ENCODE measurements at places on chromosomes 4 and X.

GRCh38 chr4:14368391-14368790, 633.9 kb upstream of the CPEB2 start:
- no peak for DNase-seq

DNA sequence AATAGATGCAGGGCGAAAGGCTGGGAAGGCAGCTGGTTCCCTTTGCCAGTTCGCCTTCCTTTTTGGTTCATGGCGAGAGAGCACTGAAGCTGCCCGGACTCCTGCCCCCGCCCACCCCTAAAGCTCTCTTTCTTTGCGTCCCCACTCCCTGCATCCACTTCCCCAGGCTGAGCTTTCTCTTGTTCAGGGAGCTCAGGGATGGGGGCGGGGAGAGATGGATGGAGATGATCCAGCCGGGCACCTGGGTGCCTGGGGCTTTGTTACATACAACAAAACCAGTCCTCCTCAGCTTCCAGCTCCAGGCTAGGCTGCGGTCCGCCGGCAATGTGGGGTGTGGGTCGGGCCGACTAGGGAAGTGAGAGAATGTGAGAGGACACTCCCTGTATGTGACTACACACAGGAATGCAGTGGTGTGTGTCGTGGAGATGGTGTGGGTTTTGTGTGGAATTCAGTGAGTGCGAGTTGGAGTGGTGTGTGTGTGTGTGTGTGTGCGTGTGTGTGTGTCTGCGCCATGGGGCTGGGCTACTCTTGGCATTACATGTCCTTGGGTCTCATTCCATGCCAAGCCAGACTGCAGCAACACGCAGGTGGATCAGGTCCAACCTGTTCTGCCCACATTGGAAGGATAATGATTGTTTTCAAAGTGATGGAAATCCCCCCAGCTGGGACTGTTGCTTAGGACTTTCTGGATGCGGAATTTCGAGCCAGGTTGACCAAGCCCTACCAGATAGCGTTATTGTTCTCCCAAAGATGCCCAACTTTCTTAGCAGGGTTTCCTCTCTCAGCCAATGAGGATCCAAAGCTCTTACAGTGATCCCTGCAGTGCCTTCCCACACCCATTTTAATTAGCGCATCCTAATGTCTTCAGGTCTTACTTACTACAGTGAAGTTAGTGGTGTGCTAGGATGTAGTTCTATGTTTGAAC, 149.4 kb upstream of the CHRDL1 start:
- DNase-seq, result no peak

DNA sequence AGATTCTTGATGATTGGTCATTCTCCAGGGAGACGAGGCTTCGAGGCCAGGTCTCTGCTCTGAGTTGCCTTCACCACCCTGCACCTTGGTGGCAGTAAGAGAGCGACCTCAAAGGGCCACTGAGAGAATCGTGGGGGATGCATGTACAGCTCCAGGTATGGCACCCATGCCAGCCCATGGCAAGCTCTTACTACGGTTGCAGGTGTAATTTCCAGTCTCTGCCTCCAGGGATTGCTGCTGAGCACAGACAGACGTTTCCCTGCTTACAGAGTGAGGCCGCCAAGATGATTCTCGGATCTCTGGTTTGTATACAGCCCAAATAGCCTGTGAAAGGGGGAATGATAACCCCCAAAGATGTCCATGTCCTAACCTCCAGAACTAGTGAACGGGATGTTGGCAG, 16.3 kb upstream of the DRD5 start:
- no peak for DNase-seq

GRCh38 chr4:70752236-70752635, 30.5 kb downstream of the RUFY3 start:
- DNase-seq, result no peak

DNA sequence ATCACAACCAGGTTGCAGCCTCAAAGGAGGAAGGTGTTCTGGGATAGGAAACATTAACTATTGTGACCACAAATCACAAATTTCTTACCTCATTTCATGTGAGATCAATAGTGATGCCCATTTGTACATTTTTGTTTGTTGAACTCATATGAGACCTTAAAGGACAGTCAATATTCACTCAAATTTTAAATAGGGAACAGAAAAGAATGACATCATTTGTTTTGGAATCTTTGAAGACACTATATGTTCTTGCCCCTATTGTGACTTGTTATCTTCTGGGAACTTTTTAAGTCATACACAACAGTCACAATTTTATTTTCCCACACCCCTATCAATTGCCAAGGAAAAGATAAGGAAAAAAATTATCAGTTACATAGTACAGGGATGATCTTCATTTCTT, 346.5 kb downstream of the ARAP2 start:
- DNase-seq, result no peak

GRCh38 chr4:8280158-8280875, 10.8 kb downstream of the HTRA3 start:
- no peak for DNase-seq

DNA sequence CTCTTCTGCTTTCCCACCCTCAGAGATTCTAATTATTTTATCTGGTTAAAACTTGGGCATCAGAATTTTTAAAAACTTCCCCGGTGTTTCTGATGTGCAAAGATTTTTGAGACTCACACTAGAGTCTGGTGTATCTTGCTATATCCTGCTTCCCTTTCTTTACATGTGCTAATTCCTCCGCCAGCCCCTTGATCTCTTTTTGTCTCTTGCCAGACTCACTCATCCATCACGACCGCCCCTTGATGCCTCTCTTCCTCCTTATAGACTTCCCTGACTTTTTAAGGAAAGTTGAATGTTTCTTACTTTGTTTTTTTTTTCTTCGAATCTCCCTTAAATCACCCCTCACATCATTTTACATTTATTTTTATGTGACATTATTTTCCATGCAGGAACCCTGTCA, 274.9 kb upstream of the PITX2 start:
- DNase-seq, result no peak

DNA sequence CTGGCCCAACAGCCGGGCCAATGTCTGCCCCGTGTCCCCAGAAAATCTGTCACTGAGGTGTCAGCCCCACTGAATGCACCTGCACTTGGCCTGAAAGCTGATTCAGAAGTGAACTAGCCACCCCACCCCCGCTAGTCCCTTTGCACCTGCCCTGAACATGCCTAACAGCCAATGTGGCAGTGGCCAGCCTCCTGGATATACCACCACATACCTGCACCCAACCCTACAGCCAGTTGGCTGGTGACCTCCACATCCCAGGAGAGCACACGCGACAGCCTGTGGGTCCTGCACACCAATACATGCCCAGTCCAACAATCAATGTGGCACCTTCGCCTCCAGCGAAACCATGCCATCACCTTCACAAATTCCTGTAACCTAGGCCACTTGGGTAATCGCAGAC, 116.7 kb downstream of the GALNTL6 start:
- no peak for DNase-seq

DNA sequence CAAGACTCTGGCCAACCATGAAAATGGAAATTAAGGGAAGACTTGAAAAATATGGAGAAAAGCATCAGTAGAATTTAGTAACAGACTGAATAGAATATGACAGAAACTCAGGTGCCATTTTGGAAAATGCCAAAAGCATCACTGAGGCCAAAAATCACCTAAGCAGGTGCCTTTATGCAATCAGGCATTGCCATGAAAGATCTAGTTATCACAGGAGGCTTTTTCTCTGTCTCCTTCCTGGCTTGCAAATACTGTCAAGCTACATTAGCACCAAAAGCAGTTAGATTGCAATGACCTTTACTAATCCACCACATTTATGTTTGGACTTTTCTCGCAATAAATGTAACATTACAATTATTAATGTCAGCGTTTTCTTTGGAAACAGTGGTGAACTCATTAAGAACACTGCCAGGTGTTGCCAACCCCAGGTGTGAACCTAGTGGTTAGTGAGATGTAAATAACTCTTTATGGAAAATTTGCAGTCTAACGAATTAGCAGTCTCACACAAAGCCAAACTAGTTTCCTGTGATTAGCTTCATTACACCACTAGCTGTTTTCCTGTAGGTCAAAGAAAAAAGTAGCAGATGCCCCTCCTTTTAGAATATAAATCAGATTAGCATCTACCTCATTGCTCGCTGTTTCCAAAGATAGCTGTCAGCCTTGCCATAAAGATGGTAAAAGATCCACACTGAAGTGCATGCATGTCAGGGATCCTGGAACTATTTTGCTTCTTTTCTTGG, 1568.4 kb upstream of the TENM3 start:
- DNase-seq, result no peak

DNA sequence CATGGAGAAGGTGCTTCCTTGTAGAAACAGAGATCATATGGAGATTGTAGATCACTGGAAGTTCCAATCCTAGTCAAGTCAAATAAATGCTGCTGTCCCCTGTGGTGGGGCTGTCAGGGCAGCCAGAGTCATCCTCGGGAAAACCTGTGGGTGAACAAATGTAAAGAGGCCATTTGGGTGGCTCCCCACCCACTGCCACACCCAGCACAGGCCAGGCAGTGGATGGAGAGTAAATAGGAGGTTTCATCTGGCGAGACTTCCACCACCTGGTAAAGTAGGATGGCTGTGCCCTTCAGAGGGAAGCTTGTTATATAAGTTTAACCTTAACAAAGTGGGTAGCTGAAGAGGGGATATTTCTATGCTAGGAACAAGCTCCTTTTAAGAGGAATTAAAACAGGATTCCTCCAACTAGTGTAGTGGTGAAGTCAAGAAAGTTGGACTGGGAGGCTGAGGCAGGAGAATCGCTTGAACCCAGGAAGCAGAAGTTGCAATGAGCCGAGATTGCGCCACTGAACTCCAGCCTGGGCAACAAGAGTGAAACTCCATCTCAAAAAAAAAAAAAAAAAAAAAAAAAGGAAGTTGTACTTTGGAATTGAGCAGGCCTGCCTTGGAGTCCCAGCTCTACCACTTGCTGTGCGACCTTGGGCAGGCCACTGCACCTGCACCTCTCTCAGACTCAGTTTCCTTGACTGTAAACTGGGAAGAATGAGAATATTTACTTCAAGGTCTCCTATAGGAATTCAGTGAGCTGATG, 273.7 kb downstream of the PTTG2 start:
- DNase-seq, result no peak

GRCh38 chrX:20312018-20312417, 45.3 kb upstream of the RPS6KA3 start:
- DNase-seq, result no peak

DNA sequence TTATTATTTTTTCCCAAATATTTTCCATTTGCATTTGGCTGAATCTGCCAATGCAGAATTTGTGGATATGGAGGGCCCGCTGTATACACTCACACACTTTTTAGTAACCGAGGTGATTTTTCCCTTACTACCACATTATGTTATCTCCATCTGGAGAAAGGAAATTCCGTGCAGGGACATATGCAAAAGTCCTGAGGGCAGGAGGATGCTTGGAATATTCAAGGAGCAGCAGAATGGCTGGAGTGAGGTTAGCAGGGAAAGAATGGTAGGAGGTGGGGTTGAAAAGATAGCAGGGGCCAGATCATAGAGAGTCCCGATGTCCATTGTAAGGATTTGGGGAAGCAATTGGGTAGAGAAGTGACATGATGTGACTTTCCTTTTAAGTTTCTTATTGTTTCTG, 11.5 kb upstream of the RNF212 start:
- DNase-seq, result no peak

DNA sequence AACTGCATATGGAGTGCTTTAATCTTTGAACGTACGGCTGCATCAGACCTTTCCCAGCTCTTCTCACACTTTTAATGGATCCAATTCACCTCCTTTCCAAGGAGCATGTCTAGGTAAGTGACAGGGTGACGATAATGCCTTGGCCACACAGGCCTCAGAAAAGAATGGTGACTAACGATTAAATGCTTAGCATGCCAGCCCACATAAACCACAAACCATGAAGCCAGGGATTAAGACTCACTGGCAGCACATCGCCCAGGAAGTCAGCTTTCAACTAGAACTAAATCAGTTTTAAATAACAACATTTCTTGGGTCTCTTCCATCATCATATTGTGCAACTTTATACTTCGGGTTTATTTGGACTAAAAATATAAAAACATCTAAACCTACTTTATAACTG, 28.7 kb downstream of the INPP4B start:
- DNase-seq, result no peak

DNA sequence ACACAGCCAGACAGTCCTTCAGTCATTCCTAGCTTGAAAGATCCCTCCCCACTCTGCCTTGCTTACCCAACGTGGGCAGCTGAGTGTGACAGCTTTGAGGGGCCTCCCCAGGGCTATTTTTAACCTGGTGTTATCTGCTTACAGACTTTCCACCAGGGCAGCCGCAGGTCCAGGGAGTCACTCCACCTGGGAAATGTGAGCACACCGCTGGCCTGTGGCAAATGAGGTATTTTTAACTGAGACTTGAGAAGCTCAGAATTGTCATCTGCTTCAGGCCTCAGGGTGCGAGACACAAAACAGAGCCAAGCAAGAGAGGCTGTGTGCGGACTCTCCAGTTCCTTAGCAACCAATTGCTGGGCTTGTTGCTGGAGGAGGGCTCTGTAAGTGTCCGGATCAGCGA, 13.0 kb downstream of the CORIN start:
- no peak for DNase-seq

DNA sequence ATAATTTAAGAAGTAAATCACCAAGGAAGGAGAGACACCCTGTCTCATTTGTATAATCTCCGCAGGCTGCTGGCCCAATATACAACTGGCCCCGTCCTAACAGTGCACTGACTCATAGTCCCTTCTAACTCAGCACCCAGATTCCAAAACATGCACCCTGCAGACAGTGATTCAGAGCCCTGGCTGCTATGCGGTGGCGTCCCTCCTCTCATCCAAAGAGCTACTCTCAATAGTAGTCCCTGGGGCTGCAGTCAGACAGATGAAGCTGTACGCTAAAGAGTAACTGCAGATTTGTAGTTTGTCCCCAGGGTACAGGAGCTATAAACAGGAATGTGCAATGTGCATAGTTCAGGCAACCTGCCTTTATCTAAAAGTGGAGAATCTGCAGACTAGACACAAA, 23.0 kb downstream of the GABRA3 start:
- no peak for DNase-seq

GRCh38 chr4:32106767-32107166, 1386.6 kb downstream of the PCDH7 start:
- DNase-seq, result no peak

DNA sequence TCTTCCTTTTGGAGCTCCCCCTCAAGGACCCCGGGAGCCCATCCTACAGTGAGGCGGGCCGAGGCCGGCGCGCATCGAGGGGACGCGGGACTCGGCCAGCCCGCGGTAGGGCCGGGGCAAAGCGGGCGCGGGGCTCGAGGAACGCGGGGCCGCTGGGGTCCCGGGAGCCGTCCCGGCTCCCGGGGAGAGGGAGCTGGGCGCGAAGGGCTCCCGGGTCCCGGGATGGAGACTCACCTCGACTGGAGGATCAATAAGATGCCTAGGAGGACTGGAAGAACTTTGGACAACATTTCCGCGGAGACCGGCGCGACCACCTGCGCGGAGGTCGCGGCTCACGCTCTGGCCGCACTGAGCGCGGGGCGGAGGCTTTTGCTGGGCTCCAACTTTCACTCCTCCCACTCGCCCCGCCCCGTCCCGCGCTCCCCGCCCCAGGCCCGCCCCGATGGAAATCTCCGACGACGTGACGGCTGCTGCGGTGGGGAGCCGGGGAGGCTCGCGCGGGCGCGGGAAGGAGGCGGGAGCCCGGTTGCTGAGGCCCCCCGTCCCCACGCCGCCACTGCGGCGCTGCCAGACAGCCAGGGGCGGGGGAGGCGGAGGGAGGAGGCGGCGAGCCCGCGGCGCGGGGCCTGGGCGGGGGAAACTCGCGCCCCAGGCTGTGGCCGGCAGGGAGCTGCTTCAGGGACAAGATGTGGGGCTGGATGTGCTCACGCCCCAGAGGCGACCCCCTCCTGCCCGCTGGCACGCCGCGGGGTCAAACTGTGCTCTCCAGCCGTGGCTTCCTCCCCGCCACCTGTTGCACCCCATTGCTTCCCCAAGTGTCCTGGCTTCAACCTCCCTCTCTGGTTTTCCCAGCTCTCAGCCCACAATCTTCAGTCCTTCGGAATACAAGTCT, at the start of gene GABRE:
GABRE (minus strand) TSS at position 341 of the 892 bp plus-strand sequence; CDS start at position 290, 51 bp downstream.
- DNase-seq, result no peak

GRCh38 chr4:142984871-142985585, 138.9 kb upstream of the INPP4B start:
- no peak for DNase-seq
